ENCODE measurements at places on chromosomes 11 and 22.

GRCh38 chr11:115155320-115155719 lies 348.9 kb downstream of the CADM1 start:
- DNase-seq: no peak

- peak; percentile 24 for DNase-seq
These were observed at the start of gene BIK for GRCh38 chr22:43110444-43110926. Gene BIK (plus strand): TSS chr22:43110750. CDS start chr22:43124023, 13,273 bp downstream.

- no peak for DNase-seq
These were observed 1.7 kb downstream of the ETS1 start for GRCh38 chr11:128585498-128586238.

DNA sequence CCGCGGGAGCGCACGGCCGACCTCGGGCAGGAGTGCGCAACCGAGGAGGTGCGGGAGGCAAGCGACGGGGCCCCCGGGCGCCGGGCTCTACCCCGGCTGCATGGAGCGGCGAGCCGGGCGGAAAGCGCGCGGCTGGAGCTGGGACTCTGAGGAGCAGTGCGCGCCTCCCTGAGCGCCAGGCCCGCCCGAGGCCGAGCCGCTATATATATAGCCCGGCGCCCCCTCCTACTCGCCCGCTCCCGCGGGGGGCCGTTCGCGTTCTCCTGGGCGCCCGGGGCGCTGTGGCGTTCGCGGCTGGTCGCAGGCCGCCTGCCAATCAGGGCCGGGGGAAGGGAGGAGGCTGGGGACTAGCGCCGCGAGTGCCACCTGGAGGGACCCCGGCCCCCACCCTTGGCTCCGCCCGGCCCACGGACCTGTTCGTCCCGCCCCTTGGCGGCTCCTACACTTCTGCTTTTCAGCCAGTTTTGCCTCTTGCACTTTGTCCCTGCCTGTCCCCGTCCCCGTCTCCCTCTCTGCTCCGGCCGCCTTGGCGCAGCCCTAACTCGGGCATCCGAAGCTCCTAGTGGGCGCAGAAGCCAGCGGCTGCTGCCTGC lies at the start of gene FGF4:
TSS of gene FGF4 (minus strand) at position 179 of the 593 bp plus-strand sequence. CDS start 257 bp downstream, outside the sequence.
- no peak for DNase-seq

DNA sequence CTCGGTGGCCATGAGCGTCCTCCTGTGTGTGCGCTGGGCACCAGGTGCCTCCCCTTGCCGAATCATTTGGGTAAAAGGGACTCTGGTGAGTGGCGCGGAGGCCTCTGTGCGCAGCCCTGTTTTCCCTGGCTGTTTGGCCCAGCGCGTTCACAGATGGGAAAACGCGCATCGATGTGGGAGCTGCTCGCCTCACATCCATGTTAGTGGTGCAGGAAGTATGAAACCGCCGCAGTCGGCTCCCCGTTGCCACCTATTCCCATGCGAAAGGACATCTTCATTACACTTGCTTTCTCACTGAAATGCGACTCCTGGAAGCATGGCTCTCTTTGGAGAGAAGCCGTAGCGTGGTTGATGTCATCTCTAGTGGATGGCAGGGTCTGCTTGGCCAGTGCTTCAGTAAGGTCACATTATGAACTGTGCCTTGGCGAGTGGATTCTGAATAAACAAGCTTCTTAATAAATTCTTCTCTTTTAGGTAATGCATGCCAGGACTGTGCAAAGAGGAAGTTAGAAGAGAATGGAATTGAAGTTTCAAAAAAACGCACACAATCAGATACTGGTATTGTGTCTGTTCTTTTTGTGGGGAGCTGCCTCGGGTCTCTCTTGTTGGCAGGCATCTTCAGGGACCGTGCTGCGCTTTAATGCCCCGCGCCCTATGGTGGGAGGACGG lies 26.3 kb downstream of the FAM118A start:
- no peak for DNase-seq

GRCh38 chr11:36361901-36362391 lies 65.9 kb downstream of the PRR5L start:
- no peak for DNase-seq

GRCh38 chr22:42376711-42377554 lies 55.3 kb downstream of the NFAM1 start:
- no peak for DNase-seq

DNA sequence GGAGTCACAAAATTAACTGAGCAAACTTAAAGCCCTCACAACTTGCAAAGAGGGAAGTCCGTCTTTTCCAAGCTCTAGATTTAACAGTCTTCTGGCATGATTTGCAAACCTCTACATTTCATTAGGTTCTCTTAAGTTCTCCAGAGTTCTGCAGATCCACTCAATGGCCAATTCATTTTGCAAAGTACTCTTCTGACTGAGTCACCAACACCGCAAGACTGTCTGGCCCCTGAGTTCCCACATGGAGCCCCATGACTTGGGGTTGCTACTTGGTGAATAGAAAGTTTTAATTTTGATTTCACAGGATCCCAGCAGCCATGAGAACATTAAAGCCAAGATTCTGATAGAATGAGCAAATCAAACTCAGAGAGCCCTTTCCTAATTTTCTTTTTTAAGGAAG lies 134.5 kb downstream of the PLEKHA7 start:
- DNase-seq: no peak

DNA sequence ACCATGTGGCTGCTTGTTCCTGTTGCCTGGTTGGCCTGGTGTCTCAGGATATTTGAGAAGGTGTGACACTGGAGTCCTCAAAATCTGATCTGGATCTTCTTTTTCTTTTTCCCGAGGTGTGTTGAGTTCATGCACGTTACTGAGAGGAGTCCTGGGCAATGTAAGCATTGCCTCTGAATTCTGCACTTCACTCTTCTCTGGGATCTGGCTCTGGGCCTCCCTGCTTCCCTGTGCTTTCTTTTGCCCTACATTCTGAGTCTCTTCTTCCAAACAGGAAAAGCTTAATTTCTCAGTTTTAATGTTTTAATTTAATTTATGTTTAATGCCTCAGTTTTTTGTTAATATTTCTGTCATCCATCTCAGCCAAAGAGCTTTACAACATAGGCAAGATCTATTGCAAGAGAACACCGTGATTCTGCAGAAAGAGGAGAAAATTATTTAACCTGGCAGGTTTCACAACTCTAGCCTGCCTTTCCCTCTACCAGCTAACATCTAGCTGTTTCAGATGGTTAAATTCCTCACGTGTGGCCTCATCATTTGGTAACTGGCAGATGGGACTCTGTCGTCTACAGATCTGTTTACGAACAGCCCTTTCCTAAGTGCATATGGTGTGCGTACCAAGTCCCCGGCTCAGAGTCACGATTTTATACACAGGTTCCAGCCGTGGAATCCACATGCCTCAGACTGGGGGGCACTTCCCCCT lies 24.7 kb downstream of the LDLRAD3 start:
- DNase-seq: no peak

- no peak for DNase-seq
These were observed 194.7 kb downstream of the BRD1 start for GRCh38 chr22:49633010-49633324.

DNA sequence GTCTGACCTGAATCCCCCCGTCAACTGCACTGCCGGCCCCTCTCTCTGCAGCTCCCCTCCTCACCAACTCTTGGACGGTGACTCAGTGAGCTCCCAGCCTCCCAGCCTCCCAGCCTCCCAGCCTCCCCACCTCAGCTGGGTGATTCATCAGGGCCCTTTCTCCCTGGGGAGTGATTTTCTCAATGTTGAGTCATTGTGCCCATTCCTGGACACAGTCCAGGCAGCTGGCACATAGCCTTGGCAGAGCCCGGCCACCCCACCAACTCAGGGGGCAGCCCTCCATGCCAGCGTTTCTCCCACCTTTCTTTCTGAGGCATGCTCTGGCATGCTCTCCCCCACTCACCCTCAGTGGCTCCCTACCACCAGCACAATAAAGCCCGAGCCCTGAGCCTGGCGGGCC lies 30.7 kb downstream of the PDE2A start:
- DNase-seq: peak; percentile 7

- no peak for DNase-seq
These were observed 28.8 kb downstream of the ACER3 start for GRCh38 chr11:76889411-76889975.

DNA sequence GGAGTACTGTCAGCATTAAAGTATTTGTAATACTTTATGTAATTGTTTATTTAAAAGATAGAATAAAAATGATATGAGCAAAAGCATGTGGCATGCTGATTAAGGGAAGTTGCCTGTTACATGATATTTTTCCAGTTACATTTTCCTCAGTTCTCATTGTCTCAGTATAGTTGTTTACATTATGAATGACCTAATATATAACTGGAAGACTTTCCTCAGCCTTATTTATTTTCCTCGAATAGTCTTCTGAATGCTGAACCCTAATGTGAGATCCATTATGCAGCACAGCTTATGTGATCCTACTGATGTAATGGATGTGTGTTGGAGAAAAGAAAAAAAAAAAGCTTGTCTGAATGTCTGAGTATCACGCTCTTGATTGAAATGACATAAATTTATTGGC lies 95.5 kb downstream of the LUZP2 start:
- DNase-seq: no peak

- DNase-seq: no peak
These were observed 49.8 kb downstream of the NAT10 start for GRCh38 chr11:34155057-34155756.

GRCh38 chr11:100105255-100105981 lies 581.7 kb upstream of the ARHGAP42 start:
- DNase-seq: no peak

GRCh38 chr11:43649501-43649900 lies 31.0 kb upstream of the HSD17B12 start:
- DNase-seq: no peak

DNA sequence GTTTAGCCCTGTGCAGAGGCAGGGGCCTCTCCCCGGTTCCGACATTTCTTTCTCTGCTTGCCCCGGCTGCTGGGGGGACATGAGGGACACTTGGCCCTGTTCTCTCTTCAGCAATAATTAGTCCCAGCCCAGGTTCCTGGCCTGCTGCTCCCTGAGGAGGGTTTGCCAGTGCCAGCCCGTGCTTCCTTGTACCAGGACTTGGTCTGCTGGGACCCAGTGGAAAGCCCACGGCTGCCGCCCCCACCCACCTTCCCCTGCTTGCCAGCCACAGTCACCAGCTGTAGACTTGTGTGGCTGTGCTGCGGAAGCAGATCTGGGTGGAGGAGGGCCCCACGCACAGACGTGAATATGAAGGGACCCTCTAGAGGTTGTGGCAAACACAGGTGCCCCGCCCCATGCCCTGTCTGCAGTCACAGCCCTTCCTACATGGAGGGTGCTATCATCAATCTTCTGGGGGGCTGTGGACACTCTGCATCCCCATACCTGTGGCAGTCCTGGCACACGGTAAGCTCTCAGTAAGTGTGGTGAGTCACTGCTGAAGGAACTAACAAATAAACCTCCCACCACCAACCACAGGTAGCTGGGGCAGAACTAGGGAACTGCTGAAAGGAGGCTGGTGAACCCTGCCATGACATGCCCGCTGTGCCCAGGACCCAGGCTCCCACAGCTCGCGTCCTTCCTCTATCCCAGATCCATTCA lies 949 bp downstream of the TP53AIP1 start:
- no peak for DNase-seq
